ENCODE measurements at places on chromosomes 7 and 10.
A peak's percentile ranks its signal among the peaks of the same experiment; 100 is the strongest.

GRCh38 chr7:127959770-127960169, 71.5 kb downstream of the LRRC4 start:
- no peak for DNase-seq

GRCh38 chr10:21441625-21442024, 83.9 kb downstream of the SKIDA1 start:
- DNase-seq, result no peak

DNA sequence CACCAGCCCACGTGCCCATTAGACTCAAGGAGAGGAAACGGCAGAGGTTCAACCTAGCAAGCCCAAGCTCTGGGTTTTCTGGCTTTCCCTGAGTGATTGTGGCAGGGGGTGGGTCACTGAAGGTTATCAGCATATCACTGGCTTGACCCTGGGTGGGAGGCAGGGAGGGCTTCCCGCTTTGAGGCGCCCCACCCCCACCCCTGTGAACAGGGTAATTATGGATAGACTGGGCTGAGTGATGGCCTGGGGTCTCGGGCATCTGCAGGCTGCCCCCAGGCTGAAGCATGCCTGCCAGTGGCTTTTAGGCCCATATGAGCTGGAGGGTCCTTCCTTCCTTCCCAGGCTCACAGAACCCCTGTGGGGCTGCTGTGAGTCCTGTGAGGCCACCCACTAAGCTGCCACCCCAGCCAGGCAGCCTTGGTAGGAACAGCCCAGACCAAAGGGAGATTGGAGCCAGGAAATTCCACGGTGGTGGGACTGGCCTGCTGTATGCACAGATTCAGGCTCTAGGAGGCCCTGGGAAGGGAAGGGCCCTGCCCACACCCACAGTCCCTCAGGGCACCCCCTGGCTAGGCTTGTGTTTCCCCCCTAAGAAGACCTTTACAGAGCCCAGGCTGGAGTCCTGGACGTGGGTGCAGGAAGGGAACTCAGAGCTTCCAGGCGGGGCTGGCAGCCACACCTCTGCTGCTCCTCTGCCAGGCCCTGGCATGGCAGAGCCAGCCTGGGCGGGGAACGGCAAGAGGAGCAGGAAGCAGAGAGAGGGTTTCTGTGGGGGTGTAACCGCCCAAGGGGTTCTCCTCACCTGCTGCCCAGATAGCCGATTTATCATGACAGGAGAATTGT, 33.1 kb downstream of the GPRIN2 start:
- no peak for DNase-seq

GRCh38 chr7:25034136-25034535, 54.2 kb upstream of the OSBPL3 start:
- no peak for DNase-seq

DNA sequence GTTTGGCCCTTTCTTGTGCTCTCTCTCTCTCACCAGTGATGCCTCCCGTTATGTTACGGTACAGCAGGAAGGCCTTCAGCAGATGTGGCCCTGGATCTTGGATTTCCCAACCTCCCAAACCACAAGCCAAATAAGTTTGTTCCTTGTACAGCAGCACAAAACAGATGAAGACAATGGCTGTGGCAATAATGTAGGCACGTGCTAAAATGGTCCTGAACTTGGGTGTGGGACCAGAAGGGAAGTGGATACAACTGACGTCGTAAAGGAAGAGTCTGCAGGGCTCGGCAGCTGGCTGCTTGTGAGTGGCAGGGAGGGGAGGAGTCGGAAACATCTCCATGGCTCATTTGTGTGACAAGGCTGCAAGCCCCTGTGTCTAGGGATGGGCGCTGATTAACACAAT, 26.8 kb downstream of the PROSER2 start:
- DNase-seq, result peak; percentile 9

GRCh38 chr10:95284807-95285206, 6.0 kb downstream of the PDLIM1 start:
- no peak for DNase-seq

DNA sequence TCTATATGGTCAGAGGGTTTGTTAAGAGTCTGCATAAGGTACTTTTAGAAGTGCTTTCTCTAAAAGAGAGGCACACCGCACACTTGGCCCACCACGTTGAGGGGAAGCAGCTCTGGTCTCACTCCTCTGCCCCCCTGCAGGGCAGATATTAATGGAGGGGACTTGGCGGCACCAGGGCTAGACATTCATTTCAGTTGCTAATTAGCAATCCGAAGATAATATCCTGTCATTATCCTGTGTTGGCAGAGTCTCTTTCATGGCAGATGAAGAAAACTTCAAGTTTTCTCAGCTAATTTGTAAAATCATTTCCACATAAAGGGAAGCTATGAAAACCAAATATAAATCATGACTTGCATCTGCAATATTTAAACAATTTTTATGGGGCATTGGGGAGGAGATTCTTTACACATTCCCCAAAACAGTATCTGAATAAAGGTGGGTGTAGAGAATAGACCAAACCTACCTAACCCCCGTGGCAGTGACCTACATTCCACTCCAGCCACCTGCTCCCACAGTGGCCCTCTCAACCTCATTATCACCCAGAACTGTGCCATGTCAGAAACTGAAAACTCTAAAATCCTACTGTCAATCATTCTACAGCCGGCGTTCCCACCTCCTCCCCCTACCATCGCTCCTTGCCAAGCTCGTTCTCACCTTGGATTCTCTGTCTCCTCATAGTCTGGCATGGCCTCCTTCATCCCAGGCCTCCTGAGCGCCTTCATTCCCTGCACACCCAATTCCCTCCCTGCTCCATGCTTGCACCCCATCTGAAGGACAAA, 54.1 kb upstream of the STK17A start:
- no peak for DNase-seq
